Caki2 (cell line): ENCODE measurements at places on chromosomes 2 and 18. TPM values are rescaled to one million over a fixed set of nuclear protein-coding genes. Genes with fewer than 3 reads are reported as not detected.
A peak's percentile ranks its signal among the peaks of the same experiment; 100 is the strongest.

Gene CD28
- total RNA-seq, result not detected in 2 replicates

- no peak for DNase-seq
These were observed 21.1 kb upstream of the ARL4C start for GRCh38 chr2:234517971-234518370.

GRCh38 chr2:20093263-20094141 is 42.1 kb upstream of the LAPTM4A start:
- DNase-seq, result peak; percentile 49

DNA sequence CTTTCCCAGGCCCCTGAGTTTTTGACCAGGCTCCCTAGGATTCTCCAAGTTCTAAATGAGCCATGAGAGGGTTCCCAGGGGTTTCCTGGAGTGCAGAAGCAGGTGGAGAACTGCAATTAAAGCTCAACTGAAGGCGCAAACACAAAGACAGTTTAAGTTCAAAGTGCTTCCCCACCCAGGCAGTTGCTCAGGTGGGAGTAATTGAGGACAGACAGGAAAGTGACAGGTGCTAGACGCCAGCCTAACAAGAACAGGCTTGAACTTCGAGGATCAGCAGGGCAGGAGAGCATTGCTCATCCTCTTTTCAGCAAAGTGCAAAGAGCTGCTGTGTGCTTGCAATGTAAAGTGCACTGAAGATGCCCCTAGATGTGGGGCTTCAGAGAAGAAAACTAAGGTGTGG is 77.2 kb upstream of the ST8SIA3 start:
- no peak for DNase-seq

Gene DES
- 4.9 TPM in 1 of 2 replicates, not detected in the other for total RNA-seq

DNA sequence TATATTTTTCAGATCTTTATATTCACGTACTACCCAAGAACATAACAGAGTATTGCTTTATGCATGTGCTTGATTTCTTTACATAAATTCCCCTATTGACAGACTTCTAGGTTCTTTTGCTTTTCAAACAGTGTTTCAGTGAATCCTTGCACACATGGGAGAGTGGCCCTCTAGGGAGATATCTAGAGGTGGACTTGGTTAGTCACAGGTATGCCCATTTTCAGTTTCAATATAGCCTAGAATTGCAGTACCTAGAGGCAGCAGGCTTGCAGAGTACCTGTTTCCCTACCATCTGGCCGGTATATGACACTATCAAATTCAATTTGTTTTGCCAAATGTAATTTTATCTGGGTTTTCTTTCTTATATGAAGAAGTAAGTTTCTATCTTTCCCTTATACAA is 36.8 kb downstream of the EML6 start:
- no peak for DNase-seq

DNA sequence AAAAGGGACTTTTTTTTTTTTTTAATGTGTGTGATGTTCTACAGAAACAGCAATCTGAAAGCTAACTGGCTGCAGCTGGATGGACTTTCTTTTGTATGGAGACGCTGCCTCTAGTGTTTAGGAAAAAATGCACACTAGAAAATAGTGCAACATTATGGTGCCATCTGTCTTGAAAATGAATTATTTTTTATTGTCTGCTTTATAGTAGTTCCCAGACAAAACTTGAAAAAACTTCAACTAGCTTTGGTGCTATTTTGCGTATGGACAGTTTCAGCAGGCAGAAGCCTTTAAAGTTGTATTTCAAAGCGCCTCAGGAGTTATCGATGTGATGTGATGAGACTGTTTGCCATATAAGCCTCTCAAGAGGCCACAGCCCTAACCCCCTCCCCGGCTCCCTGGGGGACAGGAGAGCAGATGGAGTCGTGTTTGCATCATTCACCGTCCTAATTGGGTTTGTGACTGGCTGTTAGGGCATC is 86.9 kb downstream of the LTBP1 start:
- DNase-seq, result peak; percentile 38

- DNase-seq, result no peak
These were observed 22.0 kb downstream of the FHL2 start for GRCh38 chr2:105376789-105377240.

Gene NEB
- total RNA-seq, result 0.51 TPM in 1 of 2 replicates, not detected in the other

DNA sequence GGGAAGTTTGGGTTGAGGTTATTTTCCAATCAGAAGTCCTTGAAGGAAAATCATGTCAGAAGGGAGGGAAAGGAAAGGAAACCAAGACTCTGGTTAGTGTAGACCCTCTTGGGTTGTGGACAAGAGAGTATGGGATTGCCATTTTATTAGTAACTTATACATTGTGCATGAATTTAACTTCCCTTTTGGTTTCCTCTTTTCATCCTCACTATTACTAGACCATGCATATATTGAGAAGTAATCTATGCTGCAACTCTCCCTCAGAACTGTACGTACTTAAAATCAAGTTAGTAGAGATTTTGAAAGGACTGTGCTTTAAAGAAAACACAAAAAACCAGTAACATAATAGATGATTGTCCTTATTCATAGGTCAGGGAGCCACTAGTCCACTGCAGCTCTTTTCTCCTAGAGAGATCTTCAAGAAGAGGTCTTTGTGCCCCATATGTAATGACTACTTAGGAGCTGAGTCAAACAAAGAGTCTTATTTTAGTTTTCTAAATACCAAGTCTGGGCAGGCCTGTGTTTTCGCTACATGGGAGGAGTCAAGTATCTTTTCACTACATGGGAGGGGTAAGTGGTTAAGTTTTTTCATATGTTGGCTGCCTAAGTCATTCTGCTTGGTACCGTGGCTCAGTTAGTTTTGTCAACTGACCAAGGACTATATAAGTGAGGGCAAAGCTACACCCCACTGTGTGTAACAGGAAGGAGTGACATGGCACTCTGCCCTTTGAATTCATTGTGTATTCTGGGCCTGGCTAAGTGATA is 25.2 kb upstream of the FAM117B start:
- DNase-seq, result no peak

DNA sequence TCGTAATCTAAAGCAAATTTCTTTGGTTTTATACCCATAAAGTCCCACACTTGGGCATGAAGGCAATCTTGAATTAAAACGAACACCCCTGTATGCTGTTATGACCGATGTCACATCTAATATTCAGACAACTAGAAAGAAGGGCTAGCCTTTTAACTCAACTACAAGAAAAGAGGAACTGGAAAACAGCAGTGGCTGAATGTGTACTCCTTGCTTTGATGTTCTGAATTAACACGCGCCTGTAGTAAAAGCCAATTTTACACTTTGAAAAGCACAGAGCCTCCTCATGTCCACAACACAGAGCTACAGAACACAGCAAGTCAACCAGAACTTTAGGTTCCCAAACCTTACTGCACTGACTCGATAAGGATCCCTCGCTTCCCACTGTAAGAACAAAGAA is 147.6 kb downstream of the HDAC4 start:
- DNase-seq, result no peak

DNA sequence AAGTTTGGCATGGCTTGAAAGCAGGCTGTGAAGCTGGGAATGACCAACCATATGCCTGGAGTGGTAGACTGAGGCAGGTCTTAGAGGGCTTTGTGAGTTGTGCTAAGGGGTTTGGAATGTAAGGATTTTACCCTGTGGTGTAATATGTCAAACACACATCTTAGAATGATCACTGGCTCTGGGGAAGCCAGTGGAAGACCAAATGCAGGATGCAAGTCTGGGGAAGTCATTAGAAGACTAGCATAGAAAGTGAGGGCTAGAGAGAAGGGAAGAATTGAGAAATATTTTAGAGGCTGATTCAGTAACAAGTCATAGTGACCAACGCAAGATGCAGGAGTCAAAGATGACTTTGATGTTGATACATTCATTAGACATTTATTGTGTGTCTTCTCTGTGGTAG is 3.5 kb upstream of the FHOD3 start:
- no peak for DNase-seq

GRCh38 chr18:2797951-2798350 is 48.9 kb upstream of the EMILIN2 start:
- no peak for DNase-seq

GRCh38 chr2:217371781-217372213 is 511.9 kb upstream of the TNP1 start:
- DNase-seq, result no peak

Gene DPP10
- total RNA-seq, result 0.61 TPM in 2 replicates

DNA sequence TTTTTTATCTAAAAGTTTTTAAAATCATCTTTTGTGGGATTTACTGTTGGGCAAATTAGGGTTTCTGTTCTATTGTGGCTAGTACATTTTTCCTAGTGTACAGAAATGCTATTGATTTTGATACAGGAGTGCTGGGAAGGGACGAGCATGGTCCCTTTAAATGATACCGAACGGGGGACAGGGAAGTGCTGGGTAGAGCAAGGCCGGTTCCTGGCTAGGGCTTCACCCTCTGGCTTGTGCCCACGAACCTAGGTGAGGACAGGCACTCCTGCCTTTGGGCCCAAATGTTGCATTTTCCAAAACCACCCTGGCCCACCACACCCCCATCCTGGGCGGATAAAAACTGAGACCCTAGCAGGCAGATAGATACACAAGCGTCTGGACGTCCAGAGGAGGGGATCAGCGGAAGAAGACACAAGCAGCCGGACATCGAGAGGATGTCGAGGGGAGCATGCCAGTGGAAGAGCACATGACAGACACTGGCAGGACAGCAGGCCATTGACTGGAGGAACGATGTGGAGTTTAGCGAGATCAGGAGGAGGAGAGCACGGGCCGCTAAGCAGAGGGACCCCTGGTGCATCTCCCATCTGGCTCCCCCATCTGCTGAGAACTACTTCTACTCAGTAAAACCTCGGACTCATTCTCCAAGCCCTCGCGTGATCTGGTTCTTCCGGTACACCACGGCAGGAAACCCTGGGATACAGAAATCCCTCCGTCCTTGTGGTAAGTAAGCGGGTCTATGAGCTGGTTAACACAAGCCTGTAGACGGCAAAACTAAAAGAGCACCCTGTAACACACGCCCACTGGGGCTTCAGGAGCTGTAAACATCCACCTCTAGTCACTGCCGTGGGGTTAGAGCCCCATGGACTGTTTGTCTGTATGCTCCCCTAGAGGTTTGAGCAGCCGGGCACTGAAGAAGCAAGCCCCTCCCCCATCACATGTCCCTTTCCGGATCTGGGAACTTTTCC is 13.5 kb upstream of the CALCRL start:
- DNase-seq, result peak; percentile 87

DNA sequence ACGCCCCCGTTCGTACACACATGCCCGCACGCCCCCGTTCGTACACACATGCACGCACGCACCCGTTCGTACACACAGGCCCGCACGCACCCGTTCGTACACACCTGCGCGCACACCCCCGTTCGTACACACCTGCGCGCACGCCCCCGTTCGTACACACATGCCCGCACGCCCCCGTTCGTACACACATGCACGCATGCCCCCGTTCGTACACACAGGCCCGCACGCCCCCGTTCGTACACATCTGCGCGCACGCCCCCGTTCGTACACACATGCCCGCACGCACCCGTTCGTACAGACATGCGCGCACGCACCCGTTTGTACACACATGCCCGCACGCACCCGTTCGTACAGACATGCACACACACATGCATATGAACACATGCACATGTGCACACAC is 45.7 kb downstream of the SPP2 start:
- DNase-seq, result no peak

Gene UGT1A7
- total RNA-seq, result 39.2 and 45.3 TPM in 2 replicates

- DNase-seq, result no peak
These were observed 4.6 kb downstream of the GTF3C2 start for GRCh38 chr2:27351802-27352598.

Gene CRYGD
- not detected in 2 replicates for total RNA-seq

- no peak for DNase-seq
These were observed 102.8 kb upstream of the LRRTM1 start for GRCh38 chr2:80407377-80407776.

Gene IL1RN
- 0.78 and 2.6 TPM in 2 replicates for total RNA-seq

- DNase-seq, result no peak
These were observed 2.2 kb upstream of the ACADL start for GRCh38 chr2:210227290-210228088.

Gene REEP1
- total RNA-seq, result 0.12 and 0.20 TPM in 2 replicates
